ENCODE measurements at places on chromosomes 13 and 19.

DNA sequence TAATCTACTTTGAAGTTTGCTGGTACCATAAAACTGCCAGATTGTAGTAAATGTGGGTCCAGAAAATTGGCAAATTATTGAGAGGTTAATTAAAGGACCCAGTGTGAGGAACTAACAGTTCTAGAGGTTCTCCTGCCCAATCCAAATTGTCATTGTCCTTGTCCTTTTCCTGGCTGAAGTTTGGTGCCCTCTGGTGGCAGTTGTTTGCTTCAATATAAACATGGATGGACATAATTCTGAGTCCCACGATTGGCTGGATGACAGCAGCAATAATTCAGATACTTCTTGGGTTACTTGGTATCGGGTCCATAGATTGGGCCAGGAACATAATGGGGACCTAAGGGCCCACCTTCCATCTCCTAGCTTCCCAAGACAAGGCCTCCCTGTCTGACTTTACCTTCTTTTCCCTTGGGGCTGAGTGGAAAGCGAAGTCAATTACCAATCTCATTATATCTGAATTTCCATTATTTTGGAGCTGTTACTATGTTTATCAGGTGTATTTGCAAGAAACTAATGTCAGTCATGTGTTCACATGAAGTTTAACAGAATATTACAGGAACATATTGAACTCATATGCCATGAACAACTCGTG, 33.8 kb upstream of the GARRE1 start:
- DNase-seq: peak; percentile 47

DNA sequence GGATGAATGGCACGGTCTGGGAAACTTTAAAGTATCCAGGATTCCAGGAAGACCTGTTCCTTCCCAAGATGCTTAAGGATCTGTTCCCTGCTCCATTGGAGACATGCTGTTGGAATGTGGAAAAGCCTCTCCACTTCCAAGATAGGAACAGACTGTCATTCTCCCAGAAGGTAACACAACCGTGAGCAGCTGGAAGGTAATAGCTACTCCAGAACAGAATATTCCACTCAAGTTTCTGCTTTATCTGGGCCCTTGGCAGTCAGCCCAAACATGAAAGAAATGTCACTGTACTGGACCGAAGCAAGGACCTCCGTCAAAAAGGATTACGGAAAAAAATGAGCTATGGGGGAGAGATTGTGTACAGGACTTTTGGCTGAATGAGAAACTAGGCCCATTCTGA, 420.9 kb upstream of the NBEA start:
- DNase-seq: no peak

- DNase-seq: no peak
Observed at GRCh38 chr13:43316281-43316680, 292.9 kb downstream of the DNAJC15 start.

GRCh38 chr13:90715485-90715884, 632.0 kb upstream of the MIR17HG start:
- DNase-seq: no peak

DNA sequence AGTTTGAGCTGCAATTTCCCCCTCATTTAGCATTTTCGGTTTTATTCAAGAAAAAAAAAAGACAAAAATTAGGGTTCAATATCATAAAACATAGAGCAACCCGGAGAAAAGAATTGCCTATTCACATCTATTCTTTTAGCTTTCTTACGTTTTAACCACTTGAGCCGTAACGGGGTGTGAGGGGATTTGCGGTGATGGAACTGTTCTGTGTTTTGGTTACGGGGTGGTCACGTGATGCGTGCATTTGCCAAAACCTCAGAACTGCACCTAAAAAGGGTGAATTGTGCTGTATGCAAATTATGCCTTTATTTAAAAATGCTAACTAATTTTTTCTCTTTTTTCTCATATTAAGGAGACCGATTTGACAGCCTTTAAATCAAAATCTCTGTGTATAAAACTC, 22.1 kb downstream of the CLEC11A start:
- no peak for DNase-seq

DNA sequence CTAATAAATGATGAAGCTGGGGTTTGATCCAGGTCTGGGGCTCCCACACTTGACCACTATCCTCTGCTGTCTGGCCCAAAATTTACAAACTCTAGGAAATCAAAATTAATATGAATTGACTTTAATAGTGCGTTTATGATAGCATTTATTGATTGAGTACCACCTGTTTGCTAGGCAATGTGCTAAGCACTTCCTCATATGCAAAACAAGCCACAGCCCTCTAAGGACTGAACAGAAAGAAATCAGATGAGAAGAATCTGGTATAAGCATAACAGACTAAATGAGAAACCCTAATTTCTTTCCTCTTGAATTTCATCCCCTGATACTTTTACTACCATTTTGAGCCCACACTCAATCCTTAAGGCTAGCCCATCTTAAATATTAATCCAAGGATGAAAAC, 6.6 kb upstream of the MLNR start:
- DNase-seq: no peak
